ENCODE measurements at places on chromosomes 12 and 14.

DNA sequence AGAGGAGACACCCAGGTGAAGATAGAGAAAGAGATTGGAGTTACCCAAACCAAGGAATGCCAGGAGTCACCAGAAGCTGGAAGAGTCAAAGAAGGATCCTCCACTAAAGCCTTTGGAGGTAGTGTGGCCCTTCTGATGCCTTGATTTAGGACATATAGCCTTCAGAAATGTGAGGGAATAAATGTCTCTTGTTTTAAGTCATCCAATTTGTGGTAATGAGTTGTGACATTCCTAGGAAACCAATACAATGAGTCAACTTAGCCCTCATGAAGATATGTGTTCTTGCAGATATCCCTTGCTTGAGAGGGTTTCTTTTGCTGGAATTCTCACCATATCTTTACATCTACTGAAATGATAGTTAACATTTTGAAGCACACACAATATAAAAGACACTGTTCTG, 58.8 kb downstream of the CCER1 start:
- DNase-seq: no peak

DNA sequence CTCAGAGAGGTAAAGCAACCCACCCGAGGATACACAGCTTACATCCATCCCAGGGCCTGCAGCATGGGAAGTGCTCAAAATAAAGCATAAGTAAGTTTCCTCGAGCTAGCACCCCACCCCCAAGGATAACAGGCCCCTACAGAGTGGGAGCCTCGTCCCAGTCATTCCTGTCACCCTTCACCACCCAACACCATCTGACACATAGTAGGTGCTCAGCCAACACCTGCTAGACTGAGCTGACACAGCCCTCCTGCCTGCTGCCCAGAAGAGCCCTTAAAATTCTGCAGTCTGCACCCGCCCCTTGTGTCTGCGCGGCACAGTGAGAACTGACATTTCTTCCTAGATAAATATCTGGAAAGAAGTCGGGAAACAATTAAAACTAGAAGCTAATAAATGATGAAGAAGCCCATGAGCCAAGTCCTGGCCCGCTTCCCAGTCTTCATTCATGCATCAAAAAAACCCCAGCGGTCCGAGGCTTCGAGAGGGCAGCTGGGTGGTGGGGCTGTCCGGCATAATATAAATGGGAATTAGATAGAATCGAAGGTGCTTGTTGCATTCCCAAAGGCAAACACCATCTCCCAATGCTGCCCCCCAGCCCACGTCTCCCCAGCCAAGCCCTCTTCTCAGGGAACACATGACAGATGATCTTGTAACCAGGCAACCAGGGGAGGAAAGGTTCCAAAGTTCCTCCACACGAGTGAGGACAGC, 76.2 kb downstream of the BCL11B start:
- DNase-seq: no peak

- DNase-seq: no peak
These were observed 112.3 kb downstream of the PAPOLA start for GRCh38 chr14:96614481-96614881.

GRCh38 chr12:63814146-63814772, 30.2 kb upstream of the SRGAP1 start:
- DNase-seq: no peak

- DNase-seq: no peak
These were observed 96.4 kb upstream of the MON2 start for GRCh38 chr12:62370189-62370588.

Data from GF-D8 (cell line).